ENCODE measurements at places on chromosomes 2 and 18.

DNA sequence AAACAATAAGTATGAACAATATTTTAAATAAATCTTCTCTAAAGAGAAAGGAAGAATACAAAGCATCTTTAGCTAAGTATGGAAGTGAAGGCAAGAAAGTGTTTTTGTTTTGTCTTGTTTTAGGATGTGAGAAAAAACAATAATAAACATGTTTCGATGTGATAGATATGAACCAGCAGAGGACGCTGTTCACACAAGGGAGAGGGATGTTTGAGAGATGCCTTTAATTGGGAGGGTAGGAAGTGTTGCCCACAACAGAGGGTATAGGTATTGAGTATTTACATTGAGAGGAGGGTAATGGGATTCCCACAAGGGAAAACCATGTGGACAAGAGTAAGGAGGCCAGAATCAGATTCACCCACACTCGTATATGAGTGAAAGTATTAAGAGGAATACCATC lies 55.1 kb downstream of the CDH19 start:
- no peak for DNase-seq

GRCh38 chr2:6639929-6640620 lies 225.6 kb downstream of the CMPK2 start:
- DNase-seq = no peak

GRCh38 chr18:2180586-2180985 lies 390.7 kb downstream of the METTL4 start:
- no peak for DNase-seq

- DNase-seq = no peak
These were observed 252.4 kb downstream of the GRB14 start for GRCh38 chr2:164368896-164369295.

DNA sequence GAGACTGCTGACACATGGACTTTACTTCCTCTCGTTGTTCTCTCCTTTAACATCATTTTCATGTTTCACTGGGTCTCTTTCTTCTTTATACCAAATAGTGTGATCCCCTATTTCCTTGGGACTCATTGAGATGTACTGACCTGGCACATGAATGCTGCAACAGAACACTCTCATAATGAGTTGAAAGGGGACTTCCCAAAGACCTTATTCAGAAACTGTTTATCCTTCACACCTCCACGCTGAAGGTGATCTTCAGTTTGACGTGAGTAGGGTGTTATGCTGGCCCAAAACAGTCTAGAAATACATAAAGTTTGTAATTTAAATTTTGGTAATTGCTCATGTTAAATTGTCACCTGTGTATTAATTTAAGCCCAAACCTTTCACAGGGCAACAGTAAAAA lies 1096.8 kb upstream of the GYPC start:
- no peak for DNase-seq

DNA sequence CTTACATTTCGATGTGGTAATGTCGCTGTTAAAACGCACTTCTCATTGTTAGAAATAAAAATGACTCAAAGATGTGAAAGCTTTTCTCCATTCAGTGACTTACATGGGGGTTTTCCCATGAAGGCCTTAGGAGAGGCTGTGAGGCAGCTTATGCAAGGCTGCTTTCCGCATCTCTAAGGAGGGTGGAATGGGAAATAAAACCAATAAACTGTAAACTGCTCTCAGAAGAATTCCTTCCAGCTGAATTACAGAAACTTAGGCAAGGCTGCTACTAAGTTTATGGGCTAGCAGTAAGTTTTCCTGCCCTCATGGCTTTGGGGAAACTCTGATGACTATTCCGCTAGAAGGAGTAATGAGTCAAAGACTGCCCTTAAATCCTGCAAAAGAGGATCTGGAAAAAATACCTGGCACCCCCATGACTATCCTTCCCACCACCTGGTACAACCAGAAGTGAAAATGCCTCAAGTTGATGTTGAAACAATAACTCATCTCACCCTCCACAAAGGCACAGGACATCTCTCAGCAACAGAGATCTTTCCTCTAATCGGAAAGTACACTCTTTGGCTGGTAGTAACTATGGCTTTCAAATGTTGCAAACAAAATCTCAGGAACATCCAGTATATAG lies 97.7 kb upstream of the SMAD7 start:
- DNase-seq = no peak
